Activated CD4-positive, CD25-positive, alpha-beta regulatory T cell treated with anti-CD3 and anti-CD28 coated beads, Interleukin-2, amount 50 U/mL, for 16 hours (primary cell): ENCODE measurements at places on chromosomes 3 and 15.

DNA sequence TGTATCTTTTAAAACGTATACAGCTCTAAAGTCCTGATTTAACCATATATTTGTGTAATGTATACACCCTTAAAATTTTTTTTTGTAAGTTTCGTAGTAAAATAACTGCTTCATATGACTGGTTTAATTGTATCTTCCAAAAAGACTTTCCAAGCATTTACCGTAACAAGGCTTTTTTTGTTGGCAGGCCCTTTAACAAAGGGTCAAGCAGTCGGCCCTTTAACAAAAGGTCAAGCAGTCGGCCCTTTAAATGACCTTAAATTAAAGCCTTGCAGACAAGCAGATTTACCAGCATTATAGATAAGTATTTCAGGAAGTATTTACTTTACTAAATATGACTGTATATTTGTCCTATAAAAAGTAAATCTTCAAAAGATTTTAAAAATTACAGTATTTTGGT lies 28.1 kb downstream of the TSC22D2 start:
- DNase-seq = no peak

DNA sequence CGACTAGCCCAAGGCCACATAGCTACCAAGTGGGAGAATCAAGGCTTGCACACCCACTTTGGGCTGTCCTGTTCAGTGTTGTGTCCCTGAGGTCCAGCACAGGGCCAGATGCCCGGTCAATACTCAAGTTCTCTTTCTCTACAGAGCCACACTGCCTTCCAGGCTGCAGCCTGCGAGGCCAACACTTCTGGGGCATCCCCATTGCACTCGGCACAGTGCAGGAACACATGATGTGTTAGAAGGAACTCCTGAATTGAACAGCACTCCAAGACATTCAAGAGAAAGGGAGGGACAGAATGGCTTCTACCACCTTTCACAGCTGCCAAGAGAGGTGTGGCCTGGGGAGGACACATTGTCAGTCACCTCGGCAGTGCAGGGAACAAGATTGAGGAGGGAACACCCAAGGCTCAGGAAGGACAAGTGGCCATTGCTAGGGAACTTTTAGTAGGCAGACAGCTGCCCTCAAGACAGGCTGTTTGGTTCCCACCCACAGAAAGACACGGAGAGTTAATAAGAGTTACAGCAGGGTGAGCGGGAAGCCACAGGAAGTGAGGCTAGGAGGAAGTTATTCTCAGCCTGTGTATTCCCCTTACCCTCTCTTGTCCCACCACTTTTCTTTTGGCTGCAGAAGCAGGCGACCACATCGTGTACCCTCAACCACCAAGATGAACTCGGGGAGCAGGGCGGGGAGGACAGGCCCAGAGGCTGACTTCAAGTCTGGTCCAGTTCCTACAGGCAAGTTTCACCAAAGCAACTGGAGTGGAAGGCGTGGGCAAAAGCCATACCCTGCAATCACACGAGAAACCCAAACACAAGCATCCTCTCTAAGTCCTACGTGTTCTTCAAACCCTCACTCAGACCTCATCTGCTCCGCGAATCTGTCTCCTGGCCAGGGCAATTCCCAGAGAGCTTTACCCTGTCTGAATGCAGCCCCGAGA lies 69.4 kb downstream of the SRGAP3 start:
- DNase-seq = no peak

- no peak for DNase-seq
These were observed 34.6 kb upstream of the CDIN1 start for GRCh38 chr15:36544518-36545466.

GRCh38 chr3:25725810-25726209 lies 57.4 kb downstream of the NGLY1 start:
- no peak for DNase-seq

DNA sequence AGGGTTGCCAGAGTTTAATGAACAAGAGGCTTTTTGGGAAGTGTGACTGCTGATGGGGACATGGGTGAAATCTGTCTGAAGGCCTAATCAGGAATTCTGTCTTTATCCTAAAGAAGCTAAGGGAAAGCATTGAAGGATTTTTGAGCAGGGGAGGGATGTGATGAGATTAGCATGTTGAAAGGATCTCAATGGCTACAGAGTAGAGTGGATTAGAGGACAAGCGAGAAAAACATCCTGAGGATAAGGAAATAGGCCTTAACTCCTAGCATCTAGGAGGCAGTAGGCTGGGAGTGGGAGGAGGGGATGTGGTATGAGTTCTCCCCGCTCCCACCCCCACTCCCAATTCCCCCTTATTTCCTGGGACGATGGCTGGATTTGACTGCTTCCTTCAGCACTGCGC lies 35.1 kb upstream of the SNTN start:
- no peak for DNase-seq

DNA sequence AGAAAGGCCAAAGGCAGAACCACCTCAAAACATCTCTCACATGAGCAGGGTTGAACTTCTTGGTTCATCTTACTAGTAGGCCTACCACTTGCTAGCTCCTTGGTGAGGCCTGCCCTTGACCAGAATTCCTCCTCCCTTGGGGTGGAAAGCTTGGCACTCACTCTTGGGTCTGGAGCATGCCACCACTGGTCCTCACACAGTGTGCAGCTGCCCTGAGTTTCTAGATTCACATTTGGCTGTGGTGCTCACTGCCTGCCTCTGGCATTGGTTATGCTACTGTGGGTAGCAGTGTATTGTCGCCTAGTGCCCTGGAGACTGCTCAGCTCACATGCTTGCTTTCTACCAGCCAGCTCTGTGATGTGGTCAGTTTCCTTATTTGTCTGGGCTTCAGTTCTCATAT lies 23.7 kb downstream of the OXNAD1 start:
- DNase-seq = no peak
